MV-4-11 (cell line): ENCODE measurements at places on chromosomes 7 and 10.

DNA sequence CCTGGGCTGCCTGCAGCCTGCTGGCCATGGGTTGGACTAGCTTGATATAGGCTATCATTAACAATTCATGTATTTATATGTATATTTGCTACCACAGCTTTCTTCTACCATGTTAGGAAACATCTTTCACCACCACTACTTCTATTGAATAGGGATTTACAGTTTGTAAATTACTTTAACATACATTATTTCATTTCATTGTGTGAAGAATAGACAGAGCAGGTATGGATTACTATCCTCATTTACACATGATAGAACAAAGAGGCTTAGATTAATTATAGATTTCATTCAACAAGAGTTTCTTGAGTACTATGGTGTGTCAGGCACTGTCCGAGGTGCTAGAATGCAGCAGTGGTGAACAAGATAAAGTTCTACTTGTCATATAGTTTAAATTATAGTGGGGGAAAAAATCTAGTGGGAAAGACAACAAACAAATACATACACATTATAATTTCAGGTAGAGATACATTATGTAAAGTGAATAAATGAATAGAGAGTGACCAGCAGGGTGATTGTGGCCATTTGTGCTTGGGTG lies 20.6 kb downstream of the VTI1A start:
- no peak for DNase-seq

DNA sequence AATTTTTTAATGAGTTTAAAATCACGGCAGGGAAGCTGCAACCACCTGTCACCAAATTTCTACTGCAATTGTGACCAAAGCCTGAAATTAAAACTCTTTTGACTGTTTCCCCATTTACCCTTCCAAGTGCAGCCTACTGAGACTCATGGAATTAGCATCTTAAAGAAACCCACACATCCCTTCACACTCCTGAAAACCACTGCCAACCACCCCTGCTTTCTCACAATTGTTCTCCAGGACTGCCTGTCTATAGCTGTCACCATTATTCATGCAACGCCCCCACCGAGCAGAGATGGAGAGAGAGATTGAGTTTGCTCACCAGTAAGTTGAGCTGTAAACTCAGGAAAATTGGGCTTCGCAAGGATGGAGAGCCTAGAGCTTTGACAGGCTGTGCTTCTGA lies 383.8 kb upstream of the SORCS1 start:
- DNase-seq, result no peak

DNA sequence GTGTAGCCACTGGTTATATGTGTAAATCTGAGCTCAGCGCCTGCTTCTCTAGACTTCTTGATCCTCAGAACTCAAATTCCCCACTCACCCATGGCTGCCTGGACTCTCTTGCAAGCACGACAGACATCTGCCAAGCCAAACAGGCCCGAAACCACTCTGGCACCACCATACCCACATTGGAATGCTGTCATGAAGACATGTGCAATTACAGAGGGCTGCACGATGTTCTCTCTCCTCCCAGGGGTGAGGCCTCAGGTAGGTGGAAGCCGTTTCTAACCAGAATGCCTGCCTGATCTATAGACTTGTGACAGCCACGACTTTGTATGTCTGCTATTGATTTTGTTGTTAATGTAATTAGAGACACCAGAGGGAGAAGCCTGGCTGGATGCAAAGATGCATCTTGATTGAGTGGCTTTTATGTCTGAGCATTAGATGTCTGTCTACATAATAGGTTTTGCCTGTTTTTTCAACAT lies 4.0 kb downstream of the BAMBI start:
- no peak for DNase-seq

GRCh38 chr7:604001-604883 lies 84.6 kb upstream of the PDGFA start:
- DNase-seq, result peak; percentile 95

DNA sequence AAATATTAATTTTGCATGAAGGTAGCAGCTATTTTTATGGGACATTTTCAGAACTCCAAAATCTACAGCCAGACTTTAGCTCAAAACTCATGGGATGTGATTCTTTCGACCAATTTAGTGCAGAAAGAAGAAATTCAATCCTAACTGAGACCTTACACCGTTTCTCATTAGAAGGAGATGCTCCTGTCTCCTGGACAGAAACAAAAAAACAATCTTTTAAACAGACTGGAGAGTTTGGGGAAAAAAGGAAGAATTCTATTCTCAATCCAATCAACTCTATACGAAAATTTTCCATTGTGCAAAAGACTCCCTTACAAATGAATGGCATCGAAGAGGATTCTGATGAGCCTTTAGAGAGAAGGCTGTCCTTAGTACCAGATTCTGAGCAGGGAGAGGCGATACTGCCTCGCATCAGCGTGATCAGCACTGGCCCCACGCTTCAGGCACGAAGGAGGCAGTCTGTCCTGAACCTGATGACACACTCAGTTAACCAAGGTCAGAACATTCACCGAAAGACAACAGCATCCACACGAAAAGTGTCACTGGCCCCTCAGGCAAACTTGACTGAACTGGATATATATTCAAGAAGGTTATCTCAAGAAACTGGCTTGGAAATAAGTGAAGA lies 112.3 kb downstream of the CFTR start:
- no peak for DNase-seq

GRCh38 chr10:51422311-51423120 lies 276.9 kb downstream of the CSTF2T start:
- DNase-seq, result no peak

- no peak for DNase-seq
Observed at GRCh38 chr10:103448746-103449145, 3.4 kb downstream of the CALHM2 start.

- DNase-seq, result no peak
Observed at GRCh38 chr7:97973206-97973658, 16.8 kb downstream of the OCM2 start.

- peak; percentile 36 for DNase-seq
Observed at GRCh38 chr7:38105874-38106483, 72.1 kb upstream of the STARD3NL start.

- no peak for DNase-seq
Observed at GRCh38 chr10:52068485-52068884, 245.6 kb upstream of the DKK1 start.

DNA sequence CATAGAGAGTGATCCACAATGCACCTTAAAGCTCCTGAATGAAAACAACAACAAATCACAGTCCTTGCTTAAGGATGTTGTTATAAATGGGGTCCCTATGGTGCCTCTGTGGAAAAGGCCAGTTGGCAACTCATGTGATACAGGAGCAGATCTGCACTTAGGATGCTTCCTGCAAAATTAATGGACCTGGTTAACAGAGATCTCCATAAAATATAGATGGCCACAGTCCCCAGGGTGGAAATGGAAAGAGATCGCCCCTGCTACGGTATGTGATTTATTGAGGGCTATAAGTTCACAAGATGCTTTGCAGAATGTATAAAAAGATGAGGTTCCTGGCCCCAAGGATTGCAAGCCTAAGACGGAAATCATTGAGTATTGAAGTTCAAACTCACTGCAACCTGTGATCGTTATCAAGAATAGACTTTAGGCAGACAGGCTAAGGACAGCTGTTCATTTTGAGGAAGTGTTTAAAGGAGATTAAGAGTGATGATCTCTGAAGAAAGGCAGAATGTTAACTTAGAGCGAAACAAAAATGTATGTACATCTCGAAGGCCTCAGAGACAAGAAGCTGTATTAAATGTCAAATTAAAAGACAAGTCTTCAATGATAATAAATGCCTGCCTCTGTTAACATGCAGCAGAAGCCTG lies 174.1 kb upstream of the PLPP4 start:
- DNase-seq, result no peak

- DNase-seq, result no peak
Observed at GRCh38 chr7:132225216-132226030, 350.8 kb downstream of the PLXNA4 start.
